ENCODE measurements at places on chromosomes 2 and 18. TPM values are rescaled to one million over a fixed set of nuclear protein-coding genes. Genes with fewer than 3 reads are reported as not detected.

DNA sequence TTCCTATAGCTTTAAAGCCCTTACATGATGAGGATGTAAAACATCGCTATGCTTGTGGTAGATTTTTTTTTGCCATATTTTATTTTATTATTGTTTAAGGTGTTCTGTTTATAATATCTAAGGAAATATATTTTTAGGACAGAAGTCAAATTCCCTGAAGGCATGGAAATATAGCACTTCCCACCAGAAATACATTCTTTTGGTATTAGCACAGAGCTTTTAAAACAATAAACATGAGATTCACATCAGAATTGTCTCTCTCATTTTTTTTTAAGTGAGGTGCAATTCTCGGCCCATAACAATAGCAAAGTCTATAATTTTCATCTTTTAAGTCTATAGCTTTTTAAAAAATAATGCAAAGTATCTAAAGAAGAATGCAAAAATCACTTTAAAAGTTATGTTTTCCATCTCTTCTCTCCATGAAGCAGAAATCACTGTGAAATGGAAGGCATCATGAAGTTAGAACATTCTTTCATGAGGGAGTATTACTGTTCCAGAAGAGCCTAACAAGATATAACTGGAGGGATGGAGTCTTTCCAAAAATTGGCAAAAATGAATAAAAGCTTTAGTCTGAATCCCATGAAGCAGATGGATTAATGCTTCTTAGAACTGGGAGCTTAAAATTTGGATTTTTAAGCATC lies 283.6 kb upstream of the TRIB2 start:
- no peak for DNase-seq

DNA sequence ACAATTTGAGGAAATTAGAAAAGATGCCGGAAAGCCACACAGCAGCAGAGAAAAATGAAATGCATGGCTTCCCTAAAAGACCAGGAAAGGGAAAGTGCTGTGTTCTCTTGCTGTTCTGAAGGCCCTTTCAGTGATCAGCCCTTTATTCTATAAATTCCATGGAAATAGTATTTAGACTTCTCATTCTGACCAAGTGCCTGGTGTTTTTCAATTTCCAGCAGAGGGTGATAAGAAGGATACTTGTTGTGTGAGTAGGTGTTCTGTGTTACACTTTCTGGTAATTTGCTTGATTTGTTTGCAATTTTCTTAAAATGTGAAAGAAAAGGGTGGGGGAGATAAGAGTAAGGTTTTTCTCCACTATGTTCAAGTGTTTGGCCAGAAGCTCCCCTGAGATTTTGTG lies 504.5 kb downstream of the IRS1 start:
- no peak for DNase-seq

- no peak for DNase-seq
Measured at GRCh38 chr2:58540681-58541080, 299.6 kb upstream of the FANCL start.

DNA sequence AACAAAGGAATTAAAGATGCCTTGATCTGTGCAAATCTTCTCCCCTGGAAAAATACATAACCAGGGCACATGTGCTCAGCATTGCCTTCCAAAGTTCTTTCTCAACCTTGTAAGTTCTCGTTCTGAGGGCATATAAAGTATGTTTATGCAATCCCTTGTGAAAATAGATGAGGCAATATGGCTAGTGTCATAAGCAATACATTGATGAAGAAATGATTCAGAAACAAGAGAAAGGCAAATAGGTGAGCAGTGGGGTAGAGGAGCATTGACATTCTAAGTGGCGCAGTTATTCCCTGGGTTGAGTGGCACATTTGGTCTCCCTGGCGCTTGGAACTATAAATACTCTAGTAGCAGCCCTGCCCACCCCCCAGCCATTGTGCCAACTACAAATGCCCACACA lies 57.4 kb upstream of the PGAP1 start:
- DNase-seq: no peak

BOLL gene
- not detected for total RNA-seq

Measured in kidney (tissue), 22 donors.